CD4-positive, alpha-beta T cell treated with Interferon alpha-2 for 1 hour (primary cell): ENCODE measurements at places on chromosomes 1 and 21.

DNA sequence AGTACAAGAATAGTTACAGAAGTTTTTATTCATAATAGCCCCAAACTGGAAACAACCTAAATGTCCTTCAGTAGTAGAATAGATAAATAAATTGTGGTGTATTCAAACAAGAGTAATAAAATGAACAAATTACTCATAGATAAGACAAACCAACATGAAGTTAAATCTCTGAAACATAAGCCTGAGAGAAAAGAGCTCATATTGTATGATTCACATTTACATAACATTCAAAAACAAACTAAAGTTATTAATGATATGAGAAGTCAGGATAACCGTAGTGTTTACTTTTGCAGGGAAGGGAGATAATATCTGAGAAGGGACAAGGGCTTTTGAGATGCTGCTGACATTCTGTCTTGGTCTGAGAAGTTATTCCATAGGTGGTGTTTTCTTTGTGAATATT lies 13.5 kb downstream of the STPG1 start:
- DNase-seq = no peak

DNA sequence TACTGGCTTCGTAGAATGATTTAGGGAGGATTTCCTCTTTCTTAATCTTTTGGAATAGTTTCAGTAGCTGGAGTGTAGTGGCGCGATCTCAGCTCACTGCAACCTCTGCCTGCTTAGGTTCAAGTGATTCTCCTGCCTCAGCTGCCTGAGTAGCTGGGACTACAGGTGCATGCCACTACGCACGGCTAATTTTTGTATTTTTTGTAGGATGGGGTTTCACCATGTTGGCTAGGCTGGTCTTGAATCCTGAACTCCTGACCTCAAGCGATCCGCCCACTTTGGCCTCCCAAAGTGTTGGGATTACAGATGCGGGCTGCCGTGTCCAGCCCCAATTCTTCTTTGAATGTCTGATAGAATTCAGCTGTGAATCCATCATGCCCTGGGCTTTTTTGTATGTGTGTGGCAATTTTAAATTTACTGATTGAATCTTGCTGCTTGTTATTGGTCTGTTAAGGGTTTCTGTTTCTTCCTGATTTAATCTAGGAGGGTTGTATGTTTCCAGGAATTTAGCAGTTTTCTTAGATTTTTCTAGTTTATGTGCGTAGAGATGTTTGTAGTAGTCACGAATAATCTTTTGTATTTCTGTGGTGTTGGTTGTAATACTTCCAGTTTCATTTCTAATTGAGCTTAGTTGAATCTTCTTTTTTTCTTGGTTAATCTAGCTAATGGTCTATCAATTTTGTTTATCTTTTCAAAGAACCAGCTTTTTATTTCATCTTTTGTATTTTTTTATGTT lies 15.3 kb downstream of the MAN1C1 start:
- DNase-seq = no peak

- DNase-seq = no peak
These were observed 12.4 kb upstream of the LRRN2 start for GRCh38 chr1:204697893-204698292.

DNA sequence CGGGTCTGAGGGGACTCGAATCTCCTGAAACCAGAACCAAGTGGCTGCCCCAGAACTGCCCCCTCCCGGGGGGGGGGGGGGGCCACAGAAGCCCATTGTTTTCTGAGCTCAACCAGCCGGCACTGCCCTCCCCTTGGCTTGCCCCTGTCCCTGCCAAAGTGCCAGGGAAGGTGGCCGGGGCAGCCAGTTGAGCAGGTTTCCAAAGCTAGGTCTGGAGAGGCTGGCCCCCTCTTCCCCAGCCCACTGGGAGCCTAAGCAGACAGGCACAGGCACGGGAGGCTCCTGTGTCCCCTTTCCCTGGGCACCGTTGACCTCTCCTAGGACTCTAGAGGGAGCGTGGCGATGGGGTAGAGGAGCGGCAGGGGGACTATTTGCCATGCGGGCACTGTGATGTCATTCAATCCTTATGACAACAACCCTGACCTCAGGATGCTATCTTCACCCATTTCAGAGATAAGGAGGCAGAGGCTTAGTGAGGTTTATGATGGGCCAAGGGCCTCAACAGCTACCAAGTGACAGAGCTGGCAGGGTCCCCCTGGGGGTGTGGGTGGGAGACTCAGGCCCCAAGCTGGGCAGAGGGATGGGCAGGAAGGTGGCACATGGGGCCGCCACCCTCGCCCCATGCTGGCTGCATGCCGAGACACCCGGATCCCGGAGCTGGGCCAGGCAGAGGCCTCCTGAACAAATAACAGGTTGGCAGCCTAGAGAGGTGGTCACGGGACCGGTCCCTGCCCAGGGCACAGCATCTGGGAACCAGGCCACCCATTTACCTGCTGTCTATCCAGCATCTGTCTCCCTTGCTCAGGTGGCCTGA lies 35.0 kb downstream of the RAP1GAP start:
- no peak for DNase-seq

- no peak for DNase-seq
These were observed 734.1 kb downstream of the LRRIQ3 start for GRCh38 chr1:73463873-73464272.

DNA sequence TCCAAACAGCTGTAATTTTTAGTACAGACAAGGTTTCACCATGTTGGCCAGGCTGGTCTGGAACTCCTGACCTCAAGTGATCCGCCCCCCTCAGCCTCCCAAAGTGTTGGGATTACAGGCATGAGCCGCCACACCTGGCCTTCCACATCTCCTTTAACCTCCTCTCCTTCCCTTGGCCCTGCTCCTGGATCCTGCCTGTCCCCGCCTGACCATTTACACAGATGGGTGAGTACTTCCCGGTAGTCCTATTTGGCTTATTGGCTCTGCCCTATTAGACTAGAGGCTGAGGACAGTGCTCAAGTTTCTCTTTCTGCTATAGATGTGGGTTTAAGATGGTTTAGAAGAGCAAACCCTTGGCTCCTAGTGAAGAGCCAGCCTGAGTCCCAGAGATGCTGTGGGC lies 7.1 kb downstream of the PTPN7 start:
- no peak for DNase-seq

DNA sequence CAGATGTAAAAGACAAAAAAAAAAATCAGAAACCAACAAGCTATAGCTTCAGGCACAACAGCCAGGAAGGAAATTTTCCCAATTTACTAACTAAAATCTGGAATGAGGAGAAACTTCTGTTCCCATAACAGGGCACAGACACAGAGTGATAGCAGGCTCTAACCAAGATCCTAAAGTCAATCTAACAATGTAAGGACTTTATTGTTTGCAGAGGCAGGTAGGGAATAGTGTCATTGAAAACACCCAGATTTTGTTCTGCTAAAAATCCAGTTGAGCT lies 166.6 kb upstream of the ATP1B1 start:
- no peak for DNase-seq

DNA sequence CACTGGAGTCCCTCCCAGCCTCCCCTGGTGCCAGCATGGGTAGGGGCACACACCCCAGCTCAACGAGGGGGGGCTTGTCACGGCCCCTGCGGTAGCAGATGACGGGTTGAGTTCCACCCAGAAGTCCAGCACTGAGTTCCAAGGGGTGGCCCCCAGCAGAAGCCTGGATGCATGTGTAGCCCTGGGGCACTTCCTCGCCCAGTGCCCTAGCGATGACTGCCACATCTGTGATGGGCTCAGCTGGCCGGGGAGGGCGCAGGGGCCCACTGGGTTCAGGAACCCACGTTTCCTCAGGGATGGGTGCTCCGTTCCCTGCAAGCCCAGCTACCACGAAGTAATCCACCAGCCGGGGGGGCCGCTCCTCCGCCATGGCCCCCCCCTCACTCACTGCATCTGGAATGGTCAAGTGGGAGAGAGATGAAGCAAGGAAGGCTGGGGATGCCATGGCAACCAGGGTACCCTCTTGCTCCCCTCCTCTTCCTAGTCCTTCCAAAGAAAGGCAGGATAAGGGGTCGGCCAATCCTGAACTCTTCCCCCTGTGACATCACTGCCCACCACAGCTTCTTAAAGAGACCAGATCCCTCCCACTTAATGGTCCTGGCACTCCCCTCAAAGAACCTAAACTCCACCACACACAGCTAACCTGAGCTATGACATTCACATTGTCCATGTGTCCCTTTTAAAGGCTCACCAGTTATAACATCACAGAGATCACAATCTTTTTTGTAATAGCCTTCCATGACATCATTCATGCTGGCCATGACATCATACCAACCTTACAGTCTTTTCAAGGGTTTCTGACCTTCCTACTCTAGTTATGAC lies 2.3 kb downstream of the DENND4B start:
- DNase-seq = peak; percentile 34

GRCh38 chr1:229110986-229111385 lies 159.9 kb upstream of the RAB4A start:
- DNase-seq = no peak

DNA sequence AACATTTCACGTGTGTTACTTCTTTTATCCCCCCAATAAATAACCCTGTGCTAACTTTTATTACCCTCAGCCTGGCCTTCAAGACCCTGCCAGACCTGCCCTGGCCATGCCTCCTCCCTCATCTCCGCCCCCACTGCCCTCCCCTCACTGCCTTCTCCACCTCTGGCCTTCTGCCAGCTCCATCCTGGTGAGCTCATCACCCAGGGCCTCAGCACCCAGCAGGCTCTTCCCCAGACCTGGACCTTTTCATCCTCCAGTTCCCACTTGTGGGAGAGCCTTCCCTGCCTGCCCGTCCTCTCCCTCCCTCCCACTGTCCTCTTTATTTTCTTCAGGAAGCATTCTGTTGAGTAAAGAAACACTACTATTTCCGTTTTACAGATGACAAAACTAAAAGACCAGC lies 72.0 kb downstream of the SLC66A1 start:
- DNase-seq = no peak

- DNase-seq = no peak
These were observed 29.9 kb upstream of the SLC19A2 start for GRCh38 chr1:169515641-169516040.

DNA sequence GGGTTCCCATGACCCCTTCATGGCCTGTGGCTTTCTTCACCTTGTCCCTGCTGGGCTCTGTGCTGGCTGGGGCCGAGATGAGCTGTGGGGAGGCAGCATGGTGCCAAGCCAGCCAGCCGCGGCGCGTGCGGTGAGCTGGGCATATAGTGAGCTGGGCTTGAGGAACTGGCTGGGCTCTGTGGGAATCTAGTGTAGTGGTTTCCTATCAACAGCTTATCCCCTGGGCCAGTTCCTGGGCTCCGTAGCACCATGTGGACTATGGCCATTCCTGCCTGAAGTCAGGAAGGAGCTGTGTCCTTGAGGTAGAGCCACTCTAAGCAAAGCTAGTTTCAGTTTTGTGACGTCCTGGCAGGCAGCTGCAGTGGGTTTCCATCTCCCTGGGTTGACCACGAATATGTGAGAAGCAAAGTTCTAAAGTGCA lies 1.8 kb downstream of the NCMAP start:
- no peak for DNase-seq

GRCh38 chr1:224720216-224720615 lies 104.1 kb downstream of the CNIH3 start:
- DNase-seq = no peak

DNA sequence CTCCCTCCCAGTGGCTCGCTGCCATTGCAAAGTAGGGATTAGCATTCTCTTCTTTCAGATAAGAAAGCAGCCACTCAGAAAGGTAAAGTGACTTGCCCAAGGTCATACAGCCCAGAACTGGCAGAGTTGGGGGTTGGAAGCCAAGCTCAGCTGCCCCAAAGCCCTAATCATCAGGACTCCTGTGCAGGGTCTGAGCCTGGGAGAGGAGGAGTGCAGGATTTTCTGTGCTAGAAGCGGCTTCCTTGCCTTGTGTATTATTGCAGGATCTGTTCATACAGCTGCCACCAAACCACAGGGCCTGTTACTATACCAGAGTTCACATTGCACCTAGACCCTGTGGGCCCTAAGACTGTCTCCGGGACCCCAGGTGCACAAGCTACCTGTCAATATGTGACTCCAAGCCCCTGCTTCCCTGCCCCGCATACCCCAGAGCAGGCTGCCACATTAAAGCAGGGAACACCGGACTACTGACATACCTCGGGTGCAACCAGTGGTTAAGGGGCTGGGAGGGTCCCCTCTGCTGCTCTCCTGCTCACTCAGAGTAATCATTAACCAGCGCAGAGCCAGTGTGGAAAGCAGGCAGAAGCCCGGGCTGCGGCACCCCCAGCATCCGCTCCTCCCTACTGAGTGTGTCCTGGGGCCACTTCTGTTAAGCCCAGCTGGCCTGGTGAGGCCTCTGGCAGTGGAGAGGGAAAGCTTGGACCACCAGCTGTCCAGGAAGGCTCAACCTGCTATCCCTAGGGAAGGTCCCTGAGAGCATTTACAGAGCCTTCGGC lies 15.8 kb downstream of the HSPG2 start:
- DNase-seq = no peak

GRCh38 chr1:60222360-60223115 lies 149.0 kb upstream of the C1orf87 start:
- no peak for DNase-seq

- DNase-seq = no peak
These were observed 78.3 kb downstream of the NDUFS5 start for GRCh38 chr1:39104158-39105060.

- DNase-seq = peak; percentile 67
These were observed 14.3 kb upstream of the SPEN start for GRCh38 chr1:15833069-15833679.

GRCh38 chr1:110258734-110259133 lies 48.6 kb downstream of the KCNC4 start:
- no peak for DNase-seq

GRCh38 chr1:168504064-168504837 lies 39.5 kb downstream of the XCL2 start:
- peak; percentile 8 for DNase-seq

GRCh38 chr1:172269644-172270043 lies 150.8 kb upstream of the C1orf105 start:
- no peak for DNase-seq

DNA sequence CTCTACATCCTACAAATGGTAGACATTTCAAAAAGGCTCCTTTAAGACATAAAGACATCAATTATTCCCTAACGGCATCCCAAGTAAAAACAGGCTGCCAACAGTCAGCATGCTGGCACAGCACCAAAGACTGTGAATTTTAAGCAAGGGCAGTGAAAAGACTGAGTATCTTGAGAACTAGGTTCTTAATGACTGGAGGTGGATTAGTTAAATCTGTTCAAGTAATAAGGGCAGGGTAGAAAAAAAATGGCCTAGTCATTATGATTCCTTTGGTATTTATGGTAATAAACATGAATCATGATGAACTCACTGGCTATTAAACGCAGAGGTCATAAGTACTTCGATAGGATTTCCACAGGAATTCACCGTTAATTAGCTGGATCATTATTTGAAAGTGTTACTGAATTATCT lies 75.2 kb downstream of the KIFAP3 start:
- DNase-seq = no peak

DNA sequence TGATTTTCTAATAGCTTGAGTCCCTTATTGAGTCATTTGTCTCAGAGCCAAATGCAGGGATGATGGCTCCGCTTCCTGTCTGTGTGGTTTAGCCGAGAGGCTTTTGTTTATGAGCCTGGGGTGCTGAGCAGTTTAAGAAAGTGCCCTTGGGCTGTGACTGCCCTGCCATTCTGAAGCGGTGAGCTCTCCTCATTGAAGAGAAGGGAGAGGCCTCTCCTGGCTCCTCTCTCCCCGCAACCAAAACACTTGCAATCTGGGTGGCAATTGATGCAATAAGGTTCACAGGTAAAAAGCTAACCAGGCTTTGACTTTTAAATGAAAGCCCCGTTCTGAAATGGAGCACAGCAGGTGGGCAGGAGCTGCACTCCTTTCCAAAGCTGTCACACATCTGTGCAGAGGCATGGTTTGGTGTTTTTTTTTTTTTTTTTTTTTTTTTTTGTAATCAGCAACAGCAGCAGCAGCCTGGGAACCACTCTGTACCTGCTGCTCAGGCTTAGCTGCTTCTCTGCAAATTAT lies 403.7 kb downstream of the SIPA1L2 start:
- no peak for DNase-seq

GRCh38 chr21:38596264-38597042 lies 98.2 kb upstream of the ERG start:
- DNase-seq = no peak

GRCh38 chr1:4425892-4426291 lies 228.5 kb upstream of the AJAP1 start:
- no peak for DNase-seq
